HCT116 (cell line): ENCODE measurements at places on chromosomes 1 and 21. TPM values are rescaled to one million over a fixed set of nuclear protein-coding genes. Genes with fewer than 3 reads are reported as not detected.

The F13B gene
- not detected for total RNA-seq

- no peak for DNase-seq
These were observed 136.7 kb downstream of the MATN1 start for GRCh38 chr1:30586671-30587070.

DNA sequence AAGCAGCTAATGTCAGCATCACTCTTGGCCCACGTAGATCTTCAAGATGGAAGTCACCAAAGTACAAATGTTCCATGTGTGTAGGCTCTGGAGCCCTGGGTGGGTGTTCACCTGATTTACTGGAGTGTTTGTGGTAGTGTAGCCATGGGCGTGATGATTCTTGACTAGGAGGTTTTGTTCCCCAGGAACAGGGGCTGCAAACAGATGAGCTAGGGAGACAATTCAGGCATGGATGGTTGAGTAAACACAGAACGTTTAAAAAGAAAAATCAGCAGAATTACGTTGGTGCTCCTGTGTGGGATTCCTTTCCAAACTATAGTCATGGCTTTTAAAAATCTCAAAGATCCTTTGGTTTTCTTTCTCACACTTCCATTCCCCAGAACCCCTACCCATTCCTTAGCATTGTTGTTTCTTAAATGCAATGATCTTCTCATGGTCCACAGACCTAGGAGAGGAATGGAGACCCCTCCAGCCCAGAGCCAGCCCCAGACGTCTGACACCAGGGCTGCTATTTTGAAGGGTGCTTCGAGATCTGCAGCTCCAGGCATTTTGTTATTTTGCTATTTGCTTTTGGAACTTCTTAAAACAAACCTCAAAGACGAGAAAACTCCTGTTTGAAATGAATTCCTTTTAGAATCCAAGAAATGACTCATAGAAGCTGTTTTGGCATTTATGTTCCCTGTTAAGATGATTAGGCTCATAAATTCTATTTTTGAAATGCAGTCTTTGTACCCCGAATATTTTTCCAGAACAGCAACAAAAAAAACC lies 115.1 kb downstream of the ETS2 start:
- DNase-seq, result no peak

GRCh38 chr1:29646161-29646775 lies 409.9 kb downstream of the PTPRU start:
- DNase-seq, result no peak

- no peak for DNase-seq
These were observed 925 bp upstream of the ARHGEF10L start for GRCh38 chr1:17538428-17539117.

DNA sequence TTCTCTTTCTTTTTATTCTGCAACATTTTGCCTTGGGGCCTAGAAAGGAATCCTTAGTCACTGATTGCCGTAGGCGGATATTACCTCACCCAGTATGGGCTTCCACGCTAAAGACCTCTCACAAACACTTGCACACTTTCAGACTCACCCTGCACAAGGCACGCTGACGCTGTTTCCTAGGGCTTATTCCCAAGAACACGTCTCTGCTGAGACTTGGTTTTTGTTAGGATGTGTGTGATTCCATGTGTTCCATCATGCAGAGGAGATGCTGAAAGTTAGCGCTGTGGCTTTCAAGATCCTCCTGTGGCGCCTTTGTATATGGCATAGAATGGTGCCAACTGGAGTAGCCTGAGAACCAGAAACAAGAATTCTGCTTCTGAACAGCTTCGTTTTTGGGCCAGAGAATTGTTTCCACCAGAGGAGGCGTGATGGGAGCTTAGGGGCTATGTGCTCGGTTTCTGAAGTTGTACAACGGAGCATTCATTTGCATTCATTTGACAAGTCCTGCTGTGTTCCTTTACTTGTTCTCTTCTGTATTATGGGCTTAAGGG lies 297.0 kb downstream of the DISC1 start:
- DNase-seq, result no peak

The RGS18 gene
- not detected for total RNA-seq

DNA sequence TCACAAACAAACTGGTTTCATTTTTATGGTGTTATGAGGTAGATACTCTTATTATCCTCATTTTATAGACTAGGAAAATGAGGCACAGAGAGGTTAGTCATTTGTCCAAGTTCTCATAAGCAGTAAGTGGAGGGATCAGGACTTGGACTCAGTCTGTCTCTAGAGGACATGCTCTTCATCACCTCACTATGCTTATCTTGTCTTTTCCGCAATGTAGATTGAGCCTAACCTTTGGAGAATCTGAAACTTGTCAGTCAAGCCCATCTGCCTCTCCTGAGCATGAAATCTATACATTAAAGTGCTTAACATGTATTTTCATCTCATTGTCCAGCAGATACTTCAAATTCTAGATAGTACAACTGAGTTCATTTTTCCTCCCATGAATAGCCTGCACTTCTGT lies 11.8 kb upstream of the CDC14A start:
- DNase-seq, result no peak

DNA sequence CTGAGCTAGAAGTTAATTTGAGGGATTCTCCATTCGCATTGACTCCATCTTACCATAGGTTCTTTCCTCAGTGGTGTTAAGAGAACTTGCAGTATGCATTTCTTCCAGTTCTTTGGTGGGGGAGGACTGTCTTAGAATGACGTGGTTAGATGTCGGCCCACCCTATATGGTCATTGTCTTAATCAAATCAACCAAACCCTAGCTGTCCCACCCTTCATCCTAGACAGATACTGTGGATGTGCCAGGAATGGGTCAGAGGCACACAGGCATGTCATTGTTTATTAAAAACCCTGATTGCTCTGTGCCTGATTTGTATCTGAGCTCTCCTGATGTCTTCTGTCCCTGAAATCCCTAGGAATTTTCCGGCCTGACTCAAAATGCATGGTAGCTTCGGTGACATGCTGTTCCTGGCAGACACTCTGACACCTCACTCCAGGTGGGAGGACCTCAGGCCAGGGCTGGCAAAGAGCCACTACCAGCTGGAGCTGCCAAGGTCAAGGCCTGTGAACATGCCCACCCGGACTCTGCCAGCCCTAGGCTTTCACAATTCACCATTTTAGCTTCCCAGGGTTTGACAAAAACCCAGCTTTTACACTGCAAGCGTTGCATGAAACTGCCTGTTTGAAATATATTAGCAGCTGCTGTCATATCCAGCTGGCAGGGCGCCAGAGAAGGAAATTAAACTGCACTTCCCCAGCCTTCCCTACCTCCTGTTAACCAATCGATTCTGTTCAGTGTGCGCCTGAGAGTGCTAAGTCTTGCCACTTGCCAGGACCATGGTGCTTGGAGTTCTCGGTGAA lies 134.0 kb downstream of the FAM78B start:
- no peak for DNase-seq

GRCh38 chr1:47226121-47226838 lies 5.7 kb downstream of the TAL1 start:
- no peak for DNase-seq

- DNase-seq, result no peak
These were observed 206.3 kb upstream of the KCTD3 start for GRCh38 chr1:215360758-215361157.

- no peak for DNase-seq
These were observed 13.9 kb upstream of the MRPL55 start for GRCh38 chr1:228122921-228123441.
